Non-pigmented ciliary epithelial cell (primary cell): ENCODE measurements at places on chromosomes 3 and 15.
A peak's percentile ranks its signal among the peaks of the same experiment; 100 is the strongest.

DNA sequence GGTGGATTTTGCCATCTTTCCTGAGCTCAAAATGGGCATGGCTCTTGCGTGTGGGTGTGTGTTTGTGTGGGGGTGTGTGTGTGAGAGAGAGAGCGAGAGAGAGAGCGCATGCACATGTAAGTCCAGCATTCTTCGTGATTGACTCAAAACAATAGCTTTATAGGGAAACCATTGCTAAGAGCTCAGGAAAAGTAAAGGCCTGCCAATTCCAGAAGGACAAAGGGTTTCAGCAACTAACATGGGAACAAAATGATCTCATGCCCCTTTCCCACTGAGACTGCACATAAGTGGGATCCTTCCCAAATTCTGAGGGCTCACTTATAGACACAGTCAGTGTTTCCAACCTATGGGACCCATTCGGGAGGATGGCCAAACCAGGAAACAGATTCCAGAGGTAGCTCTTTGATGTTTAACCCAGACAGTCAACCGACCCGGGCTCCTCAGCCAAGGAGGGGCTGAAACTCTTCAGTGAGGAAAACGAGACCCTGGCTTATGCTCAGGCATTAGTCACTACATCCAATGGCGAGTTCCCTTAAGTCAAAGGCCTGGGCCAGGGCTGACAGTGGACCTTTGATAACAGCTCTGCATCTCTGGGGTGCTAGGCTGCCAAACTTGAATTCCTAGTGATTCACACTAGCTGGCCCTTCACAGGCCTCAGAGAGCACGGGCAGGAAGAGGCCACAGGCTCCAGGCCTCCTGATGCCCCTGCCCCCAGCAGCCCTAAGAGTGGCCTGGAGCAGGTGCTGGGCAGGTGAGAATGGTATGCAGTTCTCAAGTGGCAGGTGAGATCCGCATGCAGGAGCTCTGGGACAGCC lies 305.0 kb upstream of the C2CD4B start:
- peak; percentile 73 for DNase-seq

GRCh38 chr3:98612996-98613517 lies 19.6 kb upstream of the CPOX start:
- DNase-seq, result no peak

- no peak for DNase-seq
Measured at GRCh38 chr15:77038312-77039216, 32.3 kb downstream of the TSPAN3 start.

GRCh38 chr15:57734860-57735259 lies 28.3 kb downstream of the POLR2M start:
- DNase-seq, result no peak

- no peak for DNase-seq
Measured at GRCh38 chr15:63628123-63628822, 31.1 kb downstream of the FBXL22 start.

GRCh38 chr3:150074277-150074676 lies 103.6 kb upstream of the PFN2 start:
- DNase-seq, result no peak

DNA sequence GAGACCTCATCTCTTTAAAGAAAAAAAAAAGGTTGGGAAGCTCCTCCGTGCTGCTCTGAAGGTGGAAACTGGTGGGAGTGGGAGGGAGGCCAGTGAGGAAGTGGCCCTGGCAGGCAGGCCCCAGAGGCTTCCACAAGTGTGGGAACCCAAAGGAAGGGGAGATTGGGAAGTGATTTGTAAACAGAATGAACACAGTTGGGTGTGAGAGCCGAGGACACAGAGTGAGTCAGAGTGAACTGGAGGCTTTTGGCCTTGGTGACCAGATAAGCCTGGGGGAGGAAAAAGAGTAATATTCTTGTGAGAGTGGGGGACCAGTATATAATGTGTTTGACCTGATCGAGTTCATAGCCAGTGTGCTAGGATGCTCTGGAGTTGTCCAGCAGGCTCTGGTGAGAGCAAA lies 23.0 kb downstream of the MKRN2 start:
- no peak for DNase-seq

DNA sequence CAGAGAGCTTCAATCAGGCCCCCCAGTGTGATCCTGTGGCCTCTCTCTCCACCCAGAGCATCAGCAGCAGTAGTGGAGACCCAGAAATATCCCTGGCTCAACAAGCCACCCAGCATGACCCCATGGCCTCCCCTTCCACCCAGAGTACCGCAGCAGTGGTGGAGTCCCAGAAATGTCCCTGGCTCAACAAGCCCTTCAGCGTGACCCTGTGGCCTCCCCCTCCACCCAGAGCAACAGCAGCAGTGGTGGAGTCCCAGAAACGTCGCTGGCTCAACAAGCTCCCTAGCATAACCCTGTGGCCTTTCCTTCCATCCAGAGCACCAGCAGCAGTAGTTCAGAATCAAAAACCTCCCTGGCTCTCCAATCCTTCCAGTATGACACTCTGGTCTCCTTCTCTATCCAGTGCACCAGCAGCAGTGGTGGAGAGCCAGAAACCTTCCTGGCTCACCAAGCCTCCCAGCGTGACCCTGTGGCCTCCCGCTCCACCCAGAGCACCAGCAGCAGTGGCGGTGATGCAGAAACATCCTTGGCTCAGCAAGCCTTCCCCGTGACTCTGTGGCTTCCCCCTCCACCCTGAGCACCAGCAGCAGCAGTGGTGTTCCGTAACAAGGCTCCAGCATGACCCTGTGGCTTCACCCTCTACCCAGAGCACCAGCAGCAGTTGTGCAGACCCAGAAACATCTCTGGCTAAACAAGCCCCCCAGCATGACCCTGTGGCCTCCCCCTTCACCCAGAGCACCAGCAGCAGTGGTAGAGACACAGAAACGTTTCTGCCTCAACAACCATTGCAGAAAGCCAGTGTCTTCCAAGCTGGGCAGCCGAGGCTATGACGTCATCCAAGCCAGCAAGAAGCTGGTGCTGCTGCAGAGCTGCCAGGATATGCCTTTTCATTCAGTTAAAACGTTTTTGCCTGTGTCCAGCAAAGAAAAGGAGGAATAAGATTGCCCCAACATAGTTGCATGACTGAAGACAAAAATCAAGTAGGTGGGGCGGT lies 61.3 kb upstream of the TAMM41 start:
- DNase-seq, result no peak

GRCh38 chr3:171874879-171875278 lies 31.7 kb downstream of the TMEM212 start:
- DNase-seq, result no peak

DNA sequence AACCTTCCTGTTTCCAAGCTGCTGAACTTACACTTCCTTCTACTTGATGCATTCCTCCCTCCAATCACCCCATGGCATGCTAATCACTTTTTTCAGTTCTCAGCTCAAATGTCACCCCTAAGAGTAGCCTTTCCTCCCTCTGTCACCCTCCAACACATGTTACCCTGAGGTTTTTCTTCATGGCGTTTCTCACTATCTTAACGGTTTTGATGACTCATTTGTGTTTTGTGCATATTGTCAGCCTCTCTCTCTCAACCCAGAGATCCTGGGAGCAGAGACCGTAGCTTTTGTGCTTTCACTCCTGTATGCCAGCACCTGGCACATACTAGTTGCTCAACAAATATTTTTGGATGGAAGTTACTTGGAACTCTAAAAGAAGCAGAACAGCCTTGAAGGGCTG lies 24.5 kb downstream of the LRRC3B start:
- no peak for DNase-seq

- no peak for DNase-seq
Measured at GRCh38 chr3:100761211-100761942, 52.1 kb downstream of the TFG start.
